Left ventricle myocardium superior (tissue), 1 donor: ENCODE measurements at places on chromosomes 6 and 20. TPM values are rescaled to one million over a fixed set of nuclear protein-coding genes. Genes with fewer than 3 reads are reported as not detected.

DNA sequence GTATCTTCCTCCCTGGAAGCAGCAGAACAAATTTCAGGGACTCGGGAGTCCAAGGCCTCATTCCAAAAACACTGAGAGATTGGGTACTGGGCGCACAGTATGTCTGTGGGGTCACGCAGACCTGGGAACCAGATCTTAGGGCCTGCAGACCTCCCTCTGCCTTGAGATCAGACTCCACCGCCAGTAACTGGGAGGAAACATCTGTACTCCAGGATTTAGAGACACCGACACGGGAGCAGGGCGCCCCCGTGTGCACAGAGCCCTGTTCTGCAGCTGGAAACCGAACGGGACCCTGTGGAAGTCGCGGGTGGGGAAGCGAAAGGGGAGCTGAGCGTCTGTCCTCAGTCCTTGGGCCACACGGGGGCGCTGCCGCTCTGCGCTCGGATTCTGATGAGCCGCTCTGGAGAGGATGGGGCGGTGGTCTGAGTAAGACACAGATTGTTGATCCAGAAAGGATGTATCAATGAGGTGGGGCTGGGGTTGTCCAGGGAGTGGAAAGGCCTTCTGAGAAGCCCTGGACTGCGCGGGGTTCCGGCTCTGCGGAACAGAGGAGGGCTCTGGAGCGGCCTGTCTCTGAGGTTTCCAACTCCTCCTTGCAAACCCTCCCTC lies 35.7 kb upstream of the HLA-E start:
- peak; percentile 91 for DNase-seq

DNA sequence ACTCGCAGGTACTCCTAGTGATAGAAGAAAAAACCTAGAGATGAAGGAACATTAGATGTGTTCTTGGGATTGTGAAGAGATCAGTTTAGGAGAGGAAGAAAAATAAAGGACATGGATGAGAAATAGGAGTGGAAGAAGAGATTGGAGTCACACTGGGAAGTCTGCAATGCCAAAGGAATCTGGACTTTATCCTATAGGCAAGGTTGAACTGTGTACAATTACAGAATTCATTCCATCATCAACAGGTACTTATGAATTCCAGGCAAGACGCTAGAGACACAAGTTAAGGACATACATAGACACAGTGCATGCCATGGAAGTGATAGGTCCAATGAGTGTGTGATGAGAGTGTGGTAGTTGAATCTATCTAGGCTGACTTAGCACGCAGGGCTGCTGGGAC lies 101.3 kb downstream of the EDN1 start:
- DNase-seq: no peak

DNA sequence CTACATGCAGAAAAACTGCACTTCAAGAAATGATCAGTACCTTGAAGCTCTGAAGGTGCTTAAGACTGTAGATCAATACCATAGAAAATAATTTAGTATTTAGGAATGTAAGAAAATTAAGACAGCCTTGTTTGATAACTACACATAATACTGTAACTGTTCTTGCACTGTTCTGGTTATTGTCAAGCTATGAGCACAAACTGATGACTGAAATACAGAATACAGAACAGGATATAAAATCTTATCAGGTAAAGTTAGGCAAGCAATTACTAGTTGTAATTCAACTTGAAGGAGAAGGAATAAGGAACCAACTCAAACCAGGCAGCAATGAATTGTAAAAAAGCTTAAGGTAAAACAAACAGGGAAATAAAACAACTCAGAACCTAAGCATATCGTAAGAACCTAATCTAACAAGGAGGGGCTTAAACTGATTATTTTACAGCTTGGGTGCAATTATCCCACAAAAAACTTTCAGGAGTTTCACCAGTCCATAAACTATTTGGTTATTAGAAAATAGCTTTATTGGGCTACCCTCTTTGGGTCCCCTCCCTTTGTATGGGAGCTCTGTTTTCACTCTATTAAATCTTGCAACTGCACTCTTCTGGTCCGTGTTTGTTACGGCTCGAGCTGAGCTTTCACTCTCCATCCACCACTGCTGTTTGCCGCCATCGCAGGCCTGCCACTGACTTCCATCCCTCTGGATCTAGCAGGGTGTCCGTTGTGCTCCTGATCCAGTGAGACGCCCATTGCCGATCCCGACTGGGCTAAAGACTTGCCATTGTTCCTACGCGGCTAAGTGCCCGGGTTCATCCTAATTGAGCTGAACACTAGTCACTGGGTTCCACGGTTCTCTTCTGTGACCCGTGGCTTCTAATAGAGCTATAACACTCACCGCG lies 97.7 kb downstream of the ATG5 start:
- DNase-seq: no peak

The PPIL1 gene
- 60.3 TPM for total RNA-seq

The GTPBP2 gene
- 23.6 TPM for total RNA-seq
